ENCODE measurements at places on chromosomes 12 and 14.

DNA sequence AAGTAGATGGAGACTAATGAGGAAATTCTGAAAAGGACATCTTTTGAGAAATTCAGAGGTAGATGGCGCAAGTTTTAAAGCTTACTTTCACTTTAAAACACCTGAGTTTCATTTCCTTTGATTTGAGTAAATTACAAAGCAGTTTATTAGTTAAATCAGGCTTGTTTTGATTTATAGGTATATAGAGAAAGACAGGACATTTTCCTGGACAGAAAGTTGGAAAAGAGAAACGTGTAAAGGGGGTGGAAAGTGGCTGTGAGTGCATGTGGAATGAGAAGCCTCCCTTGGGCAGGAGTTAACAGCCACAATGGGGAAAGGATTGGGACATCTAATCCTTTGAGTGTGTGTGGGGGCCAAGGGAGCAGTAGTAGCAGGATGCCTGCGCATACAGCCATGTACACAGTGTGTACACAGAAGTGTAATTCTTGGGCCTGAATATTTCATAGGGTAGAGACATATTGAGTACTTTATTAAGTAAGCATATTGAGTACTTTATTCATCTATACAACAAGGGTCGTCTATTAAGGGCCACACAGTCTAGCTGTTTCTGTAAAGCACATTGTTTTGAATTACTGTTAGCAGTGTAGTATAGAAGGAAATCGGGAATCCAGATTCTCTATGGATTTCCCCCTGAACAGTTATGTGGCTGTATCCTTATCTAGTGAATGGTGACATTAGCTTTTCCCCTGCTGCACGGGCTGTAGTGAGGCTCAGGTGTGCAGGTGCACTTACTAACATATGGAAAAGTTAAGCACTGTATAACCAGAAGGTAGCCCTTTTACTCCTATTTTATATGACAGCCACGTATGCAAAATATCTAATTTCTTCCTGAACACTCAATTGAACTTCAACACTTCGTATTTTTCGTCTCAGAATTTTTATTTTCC is 19.1 kb downstream of the MARK3 start:
- DNase-seq = no peak

GRCh38 chr14:84894254-84894653 is 635.7 kb upstream of the FLRT2 start:
- no peak for DNase-seq

- no peak for DNase-seq
Observed at GRCh38 chr12:46609273-46609623, 216.5 kb downstream of the SLC38A4 start.

DNA sequence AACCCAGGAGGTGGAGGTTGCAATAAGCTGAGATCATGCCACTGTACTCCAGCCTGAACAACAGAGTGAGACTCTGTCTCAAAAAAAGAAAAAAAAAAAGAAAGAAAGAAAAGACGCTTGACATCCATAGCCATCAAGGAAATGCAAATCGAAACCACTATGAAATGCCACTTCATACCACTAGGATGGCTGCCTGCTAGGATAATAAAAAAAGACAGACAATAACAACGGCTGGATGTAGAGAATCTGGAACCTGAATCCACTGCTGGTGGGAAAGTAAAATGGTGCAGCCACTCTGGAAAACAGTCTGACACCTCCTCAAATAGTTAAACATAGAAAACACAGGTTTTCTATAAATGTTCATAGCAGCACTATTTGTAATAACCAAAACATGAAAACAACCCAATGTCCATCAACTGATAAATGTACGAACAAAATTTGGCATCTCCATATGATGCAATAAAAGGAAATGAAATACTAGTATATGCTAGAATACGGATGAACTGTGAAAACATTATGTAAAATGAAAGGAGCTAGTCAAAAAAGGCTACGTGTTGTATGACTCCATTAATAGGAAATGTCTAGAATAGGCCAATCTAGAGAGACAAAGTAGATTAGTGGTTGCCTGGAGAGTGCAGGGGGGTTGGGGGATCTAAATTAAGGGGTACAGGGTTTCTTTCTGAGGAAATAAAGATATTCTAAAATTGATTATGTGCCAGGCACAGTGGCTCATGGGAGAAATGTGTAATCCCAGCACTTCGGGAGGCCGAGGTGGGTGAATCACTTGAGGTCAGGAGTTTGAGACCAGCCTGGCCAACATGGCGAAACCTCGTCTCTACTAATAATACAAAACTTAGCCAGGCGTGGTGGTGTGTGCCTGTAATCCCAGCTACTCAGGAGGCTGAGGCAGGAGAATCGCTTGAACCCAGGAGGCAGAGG is 9.7 kb downstream of the WSB2 start:
- no peak for DNase-seq

DNA sequence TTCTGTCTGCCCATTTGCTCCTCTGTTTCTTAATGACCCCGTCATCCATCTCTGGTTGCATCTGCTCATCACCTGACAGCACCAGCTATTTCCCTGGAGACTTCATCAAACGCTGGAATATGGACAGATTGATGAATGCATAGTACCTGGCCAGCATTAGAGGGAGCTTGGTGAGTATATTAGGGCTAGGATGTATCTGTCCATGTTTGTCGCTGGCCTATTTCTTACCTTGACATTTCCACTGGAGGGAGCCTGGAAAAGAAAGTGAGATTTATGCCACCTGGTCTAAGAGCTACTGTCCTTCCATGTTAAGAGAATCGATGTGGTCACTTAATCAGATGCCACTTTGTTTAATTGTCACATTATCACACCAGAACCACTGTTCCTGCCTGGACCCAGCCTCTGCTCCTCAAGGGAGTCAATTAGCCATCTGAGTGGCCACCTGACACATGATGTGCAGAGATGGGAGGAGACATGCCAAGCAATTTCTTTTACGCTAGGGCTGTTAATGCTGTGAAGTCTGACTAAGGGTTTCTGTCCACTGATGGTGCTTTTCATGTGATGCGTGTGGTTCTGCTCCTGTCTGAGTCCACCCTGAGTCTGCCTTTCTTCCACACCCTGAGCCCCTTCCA is 75.3 kb upstream of the SFSWAP start:
- no peak for DNase-seq

All from stimulated activated CD4-positive, alpha-beta T cell treated with anti-CD3 and anti-CD28 coated beads, TNF-alpha, amount 100 ng/mL, for 4 hours (primary cell).